ENCODE measurements at places on chromosomes 11 and 22. TPM values are rescaled to one million over a fixed set of nuclear protein-coding genes. Genes with fewer than 3 reads are reported as not detected.

DNA sequence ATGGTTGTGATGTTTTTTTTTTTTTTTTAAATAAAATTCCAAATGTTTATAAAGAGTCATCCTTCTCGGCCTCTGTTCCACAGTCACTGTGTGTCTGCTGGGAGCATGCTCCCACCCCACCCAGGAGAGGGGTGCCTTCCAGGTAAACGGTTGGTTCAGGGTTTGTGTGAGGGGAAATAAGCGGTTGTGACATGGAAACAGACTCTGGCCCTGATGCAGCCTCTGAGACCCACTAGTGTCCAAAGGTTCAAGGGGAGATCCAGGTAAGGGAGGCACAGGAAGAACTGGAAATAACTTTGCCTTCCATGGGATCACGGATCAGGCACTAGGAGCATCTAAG, 6.0 kb upstream of the GAS2L1 start:
- no peak for DNase-seq

DNA sequence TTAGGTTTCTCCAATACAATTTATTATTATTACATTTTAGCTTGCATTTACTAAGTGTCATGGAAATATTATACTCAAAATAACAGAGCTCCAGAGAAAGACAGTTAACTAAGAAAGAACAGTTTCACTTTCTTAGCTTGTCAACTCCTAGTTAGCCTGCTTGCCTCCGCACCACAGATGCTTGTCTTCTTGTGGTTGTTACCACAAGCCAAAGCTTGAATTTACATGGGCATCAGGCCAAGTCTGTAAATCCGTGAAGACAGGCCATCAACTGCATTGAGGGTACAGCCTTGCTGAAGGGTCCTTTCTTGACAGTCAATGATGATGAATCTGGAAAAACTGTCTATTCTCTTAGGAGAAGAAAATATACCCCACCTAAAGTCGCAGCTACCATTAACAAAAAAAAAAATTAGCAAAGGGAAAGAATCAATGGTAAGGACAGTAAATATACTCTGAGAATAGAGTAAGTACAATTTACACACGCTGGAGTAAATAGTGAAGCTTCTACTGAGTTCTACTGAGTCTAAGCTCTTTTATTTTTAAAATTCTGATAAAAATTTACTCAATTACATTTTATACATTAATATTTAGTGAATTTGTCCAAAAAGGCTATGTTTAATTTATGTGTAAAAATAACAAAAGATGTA, 15.6 kb upstream of the DENND5A start:
- DNase-seq: no peak

GRCh38 chr11:44286268-44286880, 23.6 kb downstream of the ALX4 start:
- DNase-seq: peak; percentile 49

GRCh38 chr22:47315862-47316419, 553.5 kb downstream of the TBC1D22A start:
- no peak for DNase-seq

GRCh38 chr22:39185601-39186012, 33.1 kb upstream of the CBX7 start:
- DNase-seq: peak; percentile 62

Gene GAS2L1
- total RNA-seq: 27.2 TPM

Gene BARX2
- 5.2 TPM for total RNA-seq

Data from kidney (tissue), 22 donors.